ENCODE measurements at places on chromosomes 4 and X.

GRCh38 chr4:40991908-40992307, 222.4 kb downstream of the APBB2 start:
- no peak for DNase-seq

GRCh38 chr4:17310269-17310652, 201.6 kb downstream of the QDPR start:
- DNase-seq, result no peak

DNA sequence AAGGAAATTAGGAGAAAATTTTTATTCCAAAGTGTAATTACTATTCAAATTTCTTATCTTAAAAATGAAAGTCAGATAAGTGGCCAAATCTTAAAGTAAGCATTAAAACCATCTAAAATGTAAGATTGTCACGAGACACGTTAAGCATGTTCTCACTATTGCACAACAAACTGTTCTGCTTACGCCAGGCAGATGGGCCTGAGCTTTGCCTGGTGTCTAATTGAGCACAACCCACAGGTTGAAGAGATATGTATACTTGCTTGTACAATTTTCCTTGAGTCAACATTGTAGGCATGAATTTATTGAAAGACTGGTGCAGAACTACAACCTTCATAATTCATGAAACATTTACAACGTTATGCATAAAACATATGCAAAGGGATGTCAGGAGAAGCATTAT, 3.9 kb downstream of the RNF128 start:
- no peak for DNase-seq

GRCh38 chr4:70997036-70997435, 3.6 kb downstream of the DCK start:
- no peak for DNase-seq

GRCh38 chrX:47662144-47662657, 3.2 kb upstream of the UXT start:
- no peak for DNase-seq

DNA sequence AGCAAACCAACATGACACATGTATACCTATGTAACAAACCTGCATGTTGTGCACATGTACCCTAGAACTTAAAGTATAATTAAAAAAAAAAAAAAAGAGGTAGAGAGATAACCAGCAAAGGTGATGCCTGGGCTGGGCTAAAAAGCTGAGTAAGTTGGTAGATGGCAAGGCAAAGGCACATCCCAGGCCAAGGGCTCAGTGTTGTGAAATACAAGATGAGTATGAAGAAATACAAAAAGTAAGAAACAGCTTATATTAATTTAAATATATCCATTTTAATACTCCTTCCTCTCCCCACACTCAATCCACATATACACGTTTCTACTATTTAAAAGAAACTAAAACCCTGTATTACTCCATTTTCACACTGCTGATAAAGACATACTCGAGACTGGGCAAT, 25.8 kb downstream of the TEC start:
- no peak for DNase-seq

GRCh38 chrX:35741142-35741541, 57.0 kb upstream of the MAGEB16 start:
- no peak for DNase-seq

DNA sequence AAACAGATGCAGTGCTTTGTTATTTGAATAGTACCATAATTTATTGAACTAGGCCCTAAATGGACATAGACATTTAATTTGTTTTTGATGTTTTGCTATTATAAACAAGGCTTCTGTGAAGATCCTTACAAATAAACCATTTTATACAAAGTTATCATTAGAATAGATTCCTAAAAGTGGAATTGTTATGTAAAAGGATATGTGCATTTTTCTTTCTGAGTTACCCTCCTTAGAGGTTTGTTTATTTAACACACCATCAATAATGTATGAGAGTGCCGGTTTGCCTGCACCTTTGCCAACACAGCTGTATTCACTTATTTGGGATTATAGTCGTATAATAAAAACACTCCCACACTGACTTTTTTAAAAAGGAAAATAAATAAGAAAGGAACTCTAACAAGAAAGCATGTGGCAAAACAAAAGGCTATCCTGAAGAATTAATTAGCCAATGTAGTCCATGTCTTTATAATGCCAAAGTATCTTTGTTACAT, 84.8 kb downstream of the PAK3 start:
- no peak for DNase-seq

DNA sequence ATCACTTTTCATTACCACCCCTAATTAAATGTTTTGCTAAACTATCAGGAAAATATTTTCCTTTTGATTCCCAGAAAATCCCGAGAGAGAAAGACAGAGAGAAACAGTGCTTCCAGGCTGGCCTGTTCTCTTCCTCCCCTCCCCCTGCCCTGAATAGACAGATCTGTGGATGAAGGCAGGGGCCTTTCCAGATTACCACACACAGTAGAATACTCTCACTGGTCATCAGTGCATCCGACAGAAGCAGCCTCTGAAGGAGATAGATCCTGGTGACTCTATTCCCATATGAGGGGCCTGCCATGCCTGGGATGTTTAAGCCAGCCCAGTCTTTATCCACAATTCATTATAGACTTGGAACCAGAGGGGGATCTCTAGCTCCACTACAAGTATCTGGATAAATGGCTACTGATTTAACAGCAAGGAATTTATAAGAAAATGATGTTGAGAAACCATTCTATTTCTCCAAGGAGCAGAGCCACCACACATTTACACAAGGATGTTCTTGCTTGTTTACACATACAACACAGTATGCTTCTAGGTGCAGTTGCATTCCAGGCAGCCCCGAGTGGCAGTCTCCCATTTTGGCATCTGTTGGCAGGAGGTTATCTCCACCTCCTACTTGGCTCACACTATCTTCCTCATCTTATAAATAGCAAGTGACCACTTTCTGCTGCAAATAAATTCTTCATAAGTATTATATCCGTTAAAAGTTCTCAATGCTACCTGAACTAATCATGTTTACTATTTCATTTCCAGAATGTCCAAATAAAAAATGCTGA, 115.8 kb downstream of the HS6ST2 start:
- DNase-seq, result no peak

- no peak for DNase-seq
These were observed 38.6 kb upstream of the TLR3 start for GRCh38 chr4:186030399-186030775.

DNA sequence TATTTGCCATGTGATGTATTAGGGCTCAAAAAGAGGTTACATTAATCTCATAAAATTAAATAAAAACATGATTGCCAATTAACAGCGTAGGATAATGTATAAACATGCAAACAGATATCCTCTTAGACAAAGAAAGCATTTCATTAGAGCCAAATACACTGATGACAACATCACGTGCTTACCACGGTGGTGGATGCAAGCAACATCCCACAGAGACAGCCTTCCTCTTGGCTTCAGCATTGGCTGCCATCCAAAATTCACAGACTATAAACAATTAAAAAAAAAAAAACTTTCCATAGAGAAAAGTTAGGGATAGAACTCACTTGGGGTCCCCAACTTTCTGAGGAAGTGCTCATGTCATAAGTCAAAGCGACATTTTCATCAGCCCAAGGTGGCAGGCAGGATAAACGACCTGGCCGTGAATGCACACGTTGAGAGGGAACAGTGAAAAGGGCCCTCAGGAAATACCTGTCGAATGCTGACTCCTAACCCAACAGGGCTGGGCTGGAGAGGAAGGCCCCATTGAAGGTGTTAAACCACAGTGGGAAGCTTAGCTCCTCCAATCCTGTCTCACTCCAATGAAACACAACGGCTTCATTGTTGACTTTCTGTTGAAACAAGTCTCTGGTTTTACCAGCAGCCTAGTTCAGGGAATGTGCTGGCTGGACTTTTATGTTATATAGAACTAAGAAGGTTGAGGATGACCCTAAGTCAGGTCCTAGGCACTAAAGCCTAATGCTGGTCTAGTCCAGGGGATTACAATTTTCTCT, 48.4 kb downstream of the IDS start:
- DNase-seq, result no peak

GRCh38 chrX:29691044-29691443, 524.3 kb upstream of the MAGEB2 start:
- DNase-seq, result no peak

DNA sequence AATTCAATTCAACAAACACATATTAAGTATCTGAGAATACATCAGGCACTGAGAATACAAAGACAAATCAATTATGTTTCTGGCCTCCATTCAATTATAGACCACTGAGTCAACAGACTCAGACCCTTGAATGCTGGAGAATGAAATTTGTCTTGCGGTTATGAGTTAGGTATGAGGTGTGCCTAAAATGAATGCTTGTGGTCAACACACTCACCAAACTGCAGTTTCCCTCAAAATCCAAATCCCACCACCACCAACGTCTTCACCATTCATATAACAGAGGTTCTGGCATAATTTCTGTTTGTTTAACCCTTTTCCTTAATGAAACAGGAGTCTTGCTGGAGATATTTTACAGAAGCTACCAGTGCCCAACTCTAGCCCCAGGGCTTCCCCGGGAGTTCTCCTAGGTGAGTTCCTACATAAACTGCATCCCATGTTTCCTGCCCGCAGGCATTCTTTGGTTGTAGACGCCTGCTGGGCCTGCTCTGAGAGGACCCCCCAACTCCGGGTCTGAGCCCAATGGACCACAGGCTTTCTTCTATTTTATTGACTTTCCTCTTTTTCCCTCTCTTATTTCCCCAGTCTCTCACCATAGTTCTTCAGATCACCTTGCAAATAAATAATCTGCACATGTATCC, 119.2 kb downstream of the DDX53 start:
- DNase-seq, result no peak

DNA sequence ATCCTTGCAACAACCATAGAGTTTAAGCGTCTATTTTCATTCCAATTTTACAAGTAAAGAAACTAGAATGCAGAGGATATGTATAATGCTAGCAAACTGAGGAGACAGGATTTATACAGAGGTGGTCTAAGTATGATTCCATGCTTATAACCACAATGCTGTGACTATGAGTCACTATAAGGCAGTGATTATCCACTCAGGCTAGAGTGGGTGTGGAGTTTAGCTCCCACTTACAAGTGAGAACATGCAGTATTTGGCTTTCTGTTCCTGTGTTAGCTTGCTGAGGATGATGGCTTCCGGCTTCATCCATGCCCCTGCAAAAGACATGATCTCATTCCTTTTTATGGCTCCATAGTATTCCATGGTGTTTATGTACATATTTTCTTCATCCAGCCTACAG, 41.6 kb upstream of the EDA2R start:
- no peak for DNase-seq

- DNase-seq, result no peak
These were observed 2.6 kb upstream of the IL13RA1 start for GRCh38 chrX:118724775-118725174.

DNA sequence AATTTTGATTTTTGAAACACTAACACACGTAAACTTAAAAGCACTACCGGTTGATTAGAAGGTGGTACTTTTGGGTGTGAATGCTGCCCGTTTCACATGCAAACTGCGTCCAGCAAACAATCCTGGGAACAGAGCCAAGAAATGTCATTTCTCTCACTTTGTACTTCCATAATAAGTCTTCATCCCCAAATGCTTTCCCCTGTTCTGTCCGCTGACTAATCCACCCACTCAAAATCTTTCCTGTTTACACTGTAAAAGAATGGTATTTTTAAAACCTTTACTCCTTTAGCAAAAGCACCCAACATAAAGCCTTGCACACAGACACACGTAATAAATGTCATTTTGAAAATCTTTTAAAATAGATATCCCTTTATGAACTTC, 39.1 kb upstream of the PDLIM5 start:
- DNase-seq, result no peak

GRCh38 chr4:34720571-34720970, 1523.7 kb downstream of the ARAP2 start:
- DNase-seq, result no peak

DNA sequence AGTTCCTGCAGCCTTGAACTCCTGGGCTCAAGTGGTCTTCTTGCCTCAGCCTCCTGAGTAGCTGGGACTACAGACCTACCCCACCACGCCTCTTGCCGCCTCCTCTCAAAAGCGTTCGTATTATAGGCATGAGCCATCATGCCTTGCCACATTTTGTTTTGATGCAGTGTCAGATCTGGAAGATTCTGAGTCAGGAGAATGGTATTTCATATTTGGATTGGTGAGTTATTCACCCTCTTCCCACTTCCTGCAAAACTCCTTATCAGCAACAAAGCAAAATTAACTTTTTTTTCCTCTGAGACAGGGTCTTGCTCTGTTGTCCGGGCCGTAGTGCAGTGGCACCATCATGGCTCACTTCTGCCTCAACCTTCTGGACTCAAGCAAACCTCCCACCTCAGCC, 29.6 kb downstream of the REST start:
- DNase-seq, result no peak

DNA sequence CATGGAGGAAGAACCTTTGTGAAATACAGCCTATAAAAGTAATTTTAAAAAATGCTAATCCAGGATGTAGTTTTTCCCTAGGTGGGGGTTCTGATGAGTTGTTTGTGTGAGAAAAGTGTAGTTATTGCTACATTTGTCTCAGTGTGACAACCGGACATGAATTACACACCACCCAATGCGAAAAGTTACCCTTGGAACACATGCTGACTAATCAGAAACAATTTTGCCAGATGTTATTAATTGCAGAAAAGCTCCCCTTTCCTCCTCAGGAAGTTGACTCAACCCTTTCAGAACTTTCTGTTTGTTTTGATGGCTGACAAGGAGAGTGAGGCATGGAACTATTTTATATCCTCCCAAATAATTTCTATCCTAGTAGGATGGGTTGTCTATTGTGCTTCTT, 38.1 kb upstream of the EDA2R start:
- no peak for DNase-seq
